ENCODE measurements at places on chromosomes 1 and 21.

GRCh38 chr1:66295803-66296202 lies 238.2 kb upstream of the SGIP1 start:
- no peak for DNase-seq

GRCh38 chr1:151135433-151136385 lies 10.7 kb downstream of the SEMA6C start:
- DNase-seq = no peak

DNA sequence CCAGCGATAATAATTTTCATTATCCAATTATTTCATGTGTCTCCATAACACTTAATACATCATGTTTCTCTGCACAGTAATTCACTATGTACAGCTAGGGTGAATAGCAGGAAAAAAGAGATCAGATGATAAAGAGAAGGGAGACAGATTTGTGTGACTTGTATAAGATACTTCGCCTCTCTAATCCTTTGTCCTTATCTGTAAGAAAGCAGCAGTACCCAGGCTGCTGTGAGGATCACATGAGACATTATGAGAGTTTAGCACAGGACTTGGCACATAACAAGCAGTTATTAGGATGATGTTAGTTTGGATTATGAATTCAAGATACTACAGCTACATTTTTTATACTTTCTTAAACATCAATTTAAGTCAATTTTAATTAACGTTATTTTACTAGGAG lies 6.3 kb downstream of the ERG start:
- no peak for DNase-seq

GRCh38 chr21:16587681-16588375 lies 858.0 kb downstream of the USP25 start:
- no peak for DNase-seq

DNA sequence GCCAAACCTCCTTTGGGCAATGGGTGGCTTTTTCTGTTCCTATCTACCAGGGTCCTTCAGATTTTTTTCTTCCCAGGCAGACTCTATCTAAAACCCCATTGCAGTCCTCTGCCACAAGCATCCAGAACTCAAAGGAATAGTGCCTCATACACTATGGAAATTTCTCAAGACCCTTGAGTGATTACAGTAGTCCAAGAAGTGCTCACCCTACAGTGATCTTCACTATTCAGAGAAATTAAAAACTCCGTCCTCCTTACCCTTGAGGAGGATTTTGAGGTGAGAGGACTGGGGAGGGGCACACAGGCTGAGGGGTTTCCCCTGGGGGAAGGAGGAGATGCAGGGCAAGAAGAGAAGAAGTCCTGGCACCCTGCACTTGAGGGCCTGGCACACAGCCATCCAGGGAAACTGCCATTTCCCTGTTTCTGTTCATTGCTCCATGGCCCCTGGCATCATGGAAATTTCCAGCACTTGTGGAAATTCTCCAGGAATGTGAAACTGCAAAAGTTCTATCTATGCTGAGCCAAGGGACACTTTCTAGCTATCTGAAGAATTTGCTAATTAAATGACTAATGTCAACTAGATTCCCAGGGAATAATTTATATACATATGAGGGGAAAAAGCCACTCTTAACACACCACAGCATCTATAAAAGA lies 102.5 kb upstream of the ATP1B1 start:
- DNase-seq = no peak

- DNase-seq = no peak
Measured at GRCh38 chr1:204213668-204214662, at the start of gene GOLT1A. Gene GOLT1A (minus strand): TSS chr1:204213988. CDS start chr1:204213906, 82 bp downstream.

- DNase-seq = no peak
Measured at GRCh38 chr21:38930853-38931252, 125.1 kb downstream of the ETS2 start.

- DNase-seq = no peak
Measured at GRCh38 chr1:211738691-211739301, 63.4 kb upstream of the NEK2 start.

DNA sequence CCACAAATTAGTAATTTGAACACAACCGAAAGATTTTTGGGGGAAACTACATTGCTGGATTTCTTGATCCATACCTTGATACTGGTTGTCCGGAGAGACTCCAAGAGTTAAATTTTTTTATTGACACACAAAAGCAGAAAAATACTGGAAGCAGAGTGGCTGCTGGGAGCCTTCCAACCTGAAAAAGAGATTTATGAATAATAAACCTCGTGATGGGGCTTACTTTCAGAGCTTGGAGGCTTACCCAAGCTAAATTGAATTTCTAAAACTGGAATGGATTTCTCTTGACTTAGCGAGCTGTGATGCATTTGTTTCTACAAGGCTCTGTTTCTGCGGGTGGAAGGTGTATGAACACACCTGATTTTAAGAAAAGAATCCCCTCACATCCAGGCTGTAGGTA lies 35.7 kb downstream of the PCP4 start:
- no peak for DNase-seq

DNA sequence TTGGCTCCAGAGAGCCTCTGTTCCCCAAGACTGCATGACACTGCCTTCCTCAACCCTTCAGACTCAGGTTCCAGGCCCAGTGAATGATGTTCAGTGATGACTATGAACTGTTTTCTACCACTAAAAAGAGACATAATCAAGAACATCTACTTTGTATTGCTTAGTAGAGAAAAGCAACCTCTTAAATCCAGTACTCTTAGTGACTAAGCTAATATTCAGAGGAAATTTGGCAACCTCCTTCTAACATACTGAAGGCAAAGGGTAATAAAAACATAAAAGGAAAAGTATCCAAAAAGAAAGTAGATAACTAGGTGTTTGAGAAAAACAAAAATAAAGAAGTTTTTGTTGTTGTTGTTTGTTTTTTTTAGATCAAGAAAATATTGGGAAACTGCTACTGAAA lies 153.3 kb upstream of the RUNX1 start:
- no peak for DNase-seq

GRCh38 chr1:160400223-160400645 lies at the start of gene VANGL2:
Gene VANGL2 (plus strand): TSS chr1:160400564. CDS start chr1:160415838, 15,274 bp downstream.
- peak; percentile 79 for DNase-seq

DNA sequence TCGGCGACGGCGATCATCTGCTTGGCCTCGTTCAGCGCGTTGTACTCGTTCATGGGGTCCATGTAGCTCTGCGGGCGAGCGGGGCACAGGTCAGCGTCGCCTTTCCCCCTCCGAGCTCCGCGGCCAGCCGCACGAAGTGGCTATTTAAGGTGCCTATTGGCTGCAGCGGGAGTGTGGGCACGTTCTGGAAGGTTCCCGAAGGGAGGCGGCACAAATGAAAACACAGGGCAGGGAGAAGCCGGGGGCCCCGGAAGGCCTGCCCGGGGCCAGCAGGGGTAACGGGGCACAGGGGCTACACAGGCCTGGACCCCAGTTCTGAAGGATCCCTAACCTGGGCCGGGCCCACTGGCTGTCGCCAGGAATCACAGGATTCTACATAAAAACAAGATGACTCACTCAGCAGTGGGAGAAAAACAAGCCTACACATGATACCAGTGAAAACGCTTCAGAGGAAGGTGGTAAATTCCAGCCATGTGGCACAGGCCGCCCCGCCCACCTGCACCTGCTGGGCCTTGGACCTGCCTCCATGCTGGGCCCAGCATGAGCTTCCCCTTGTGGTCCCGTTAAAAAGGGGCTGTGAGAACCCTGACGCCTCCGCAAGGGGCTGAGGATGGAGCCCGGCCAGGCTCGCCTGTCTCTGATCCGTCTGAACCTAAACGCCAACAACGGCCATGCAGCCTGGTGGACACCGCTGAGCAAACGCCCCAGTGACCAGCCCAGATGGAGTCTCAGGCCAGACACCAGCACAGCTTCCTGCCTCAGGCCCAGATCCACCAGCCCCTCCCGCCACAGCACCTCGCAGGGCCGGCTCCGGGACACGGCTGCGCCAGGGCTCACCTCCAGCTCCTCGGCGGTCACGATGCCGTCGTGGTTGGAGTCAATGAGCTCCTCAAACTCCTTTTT lies 3.9 kb upstream of the TNFRSF4 start:
- no peak for DNase-seq

- DNase-seq = no peak
Measured at GRCh38 chr1:73472810-73473209, 725.2 kb downstream of the LRRIQ3 start.

DNA sequence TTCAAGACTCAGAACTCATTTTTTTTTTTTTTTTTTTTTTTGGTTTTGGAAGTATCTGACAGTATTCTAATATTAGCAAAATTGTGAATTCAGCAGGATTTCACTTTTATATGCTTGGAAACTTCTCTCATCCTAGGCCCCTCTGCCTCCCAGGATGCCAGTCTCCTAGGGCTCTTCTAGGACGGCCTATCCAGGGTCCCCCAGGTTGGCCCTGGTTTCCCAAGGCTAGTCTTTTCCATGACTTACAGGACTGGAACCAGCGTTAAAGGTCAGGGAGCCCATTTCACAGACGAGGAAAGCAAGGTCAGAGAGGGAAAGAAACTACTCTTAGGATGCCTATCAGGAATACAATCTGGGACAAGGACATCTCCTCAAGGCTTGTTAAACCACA lies 412.5 kb downstream of the PTPRU start:
- no peak for DNase-seq

DNA sequence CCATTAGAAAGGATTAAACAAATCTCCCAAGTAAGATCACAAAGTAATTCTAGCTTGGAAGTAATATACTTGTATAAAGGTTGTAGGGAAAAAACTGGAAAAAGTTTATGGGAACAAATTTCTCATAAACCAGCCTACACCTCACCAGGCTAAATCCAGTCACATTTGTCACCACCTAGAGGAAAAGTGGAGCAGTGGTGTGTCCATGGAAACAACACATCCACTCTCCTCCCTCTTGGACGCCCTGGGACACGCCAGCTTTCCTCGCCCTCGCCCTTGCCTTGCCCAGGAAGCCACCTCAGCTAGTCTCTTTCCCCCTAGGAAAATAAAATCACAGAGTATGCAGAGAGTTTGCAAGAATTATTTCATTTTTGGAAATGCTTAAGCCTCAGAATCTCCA lies 2.2 kb downstream of the PALMD start:
- no peak for DNase-seq

DNA sequence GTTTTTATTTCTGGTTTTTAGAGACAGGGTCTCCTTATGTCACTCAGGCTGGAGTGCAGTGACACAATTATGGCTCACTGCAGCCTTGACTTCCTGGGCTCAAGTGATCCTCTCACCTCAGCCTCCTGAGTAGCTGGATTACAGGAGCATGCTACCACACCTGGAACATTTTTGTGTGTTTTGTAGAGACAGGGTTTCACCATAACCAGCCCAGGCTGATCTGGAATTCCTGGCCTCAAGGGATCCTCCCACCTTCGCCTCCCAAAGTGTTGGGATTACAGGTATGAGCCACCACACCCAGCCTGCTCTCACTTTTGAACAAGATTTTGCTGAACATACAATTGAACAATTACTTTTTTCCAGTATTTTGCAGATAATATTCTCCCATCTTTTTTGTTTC lies 24.0 kb upstream of the HYI start:
- no peak for DNase-seq

DNA sequence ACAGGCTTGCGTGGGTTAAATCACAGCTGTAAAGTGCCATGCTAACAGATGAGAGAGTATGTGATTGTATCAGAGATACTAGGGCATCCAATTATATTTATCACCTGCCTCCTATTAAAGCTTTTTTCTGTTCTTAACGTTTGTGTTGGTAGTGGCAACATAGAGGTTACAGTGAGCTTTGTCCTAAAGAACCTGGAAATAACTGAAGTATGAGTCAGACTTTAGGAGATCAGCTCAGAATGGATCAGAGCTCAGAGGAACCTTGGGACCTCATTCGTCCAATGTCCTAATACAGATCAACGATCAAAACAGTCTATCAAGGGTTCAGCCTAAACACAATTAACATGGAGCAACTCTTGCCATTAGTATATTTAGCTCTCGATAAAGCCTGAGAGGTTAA lies 81.0 kb downstream of the RGS7 start:
- no peak for DNase-seq

- no peak for DNase-seq
Measured at GRCh38 chr1:193142409-193142808, 20.6 kb downstream of the CDC73 start.

GRCh38 chr1:18719786-18720451 lies 89.3 kb downstream of the PAX7 start:
- DNase-seq = no peak

DNA sequence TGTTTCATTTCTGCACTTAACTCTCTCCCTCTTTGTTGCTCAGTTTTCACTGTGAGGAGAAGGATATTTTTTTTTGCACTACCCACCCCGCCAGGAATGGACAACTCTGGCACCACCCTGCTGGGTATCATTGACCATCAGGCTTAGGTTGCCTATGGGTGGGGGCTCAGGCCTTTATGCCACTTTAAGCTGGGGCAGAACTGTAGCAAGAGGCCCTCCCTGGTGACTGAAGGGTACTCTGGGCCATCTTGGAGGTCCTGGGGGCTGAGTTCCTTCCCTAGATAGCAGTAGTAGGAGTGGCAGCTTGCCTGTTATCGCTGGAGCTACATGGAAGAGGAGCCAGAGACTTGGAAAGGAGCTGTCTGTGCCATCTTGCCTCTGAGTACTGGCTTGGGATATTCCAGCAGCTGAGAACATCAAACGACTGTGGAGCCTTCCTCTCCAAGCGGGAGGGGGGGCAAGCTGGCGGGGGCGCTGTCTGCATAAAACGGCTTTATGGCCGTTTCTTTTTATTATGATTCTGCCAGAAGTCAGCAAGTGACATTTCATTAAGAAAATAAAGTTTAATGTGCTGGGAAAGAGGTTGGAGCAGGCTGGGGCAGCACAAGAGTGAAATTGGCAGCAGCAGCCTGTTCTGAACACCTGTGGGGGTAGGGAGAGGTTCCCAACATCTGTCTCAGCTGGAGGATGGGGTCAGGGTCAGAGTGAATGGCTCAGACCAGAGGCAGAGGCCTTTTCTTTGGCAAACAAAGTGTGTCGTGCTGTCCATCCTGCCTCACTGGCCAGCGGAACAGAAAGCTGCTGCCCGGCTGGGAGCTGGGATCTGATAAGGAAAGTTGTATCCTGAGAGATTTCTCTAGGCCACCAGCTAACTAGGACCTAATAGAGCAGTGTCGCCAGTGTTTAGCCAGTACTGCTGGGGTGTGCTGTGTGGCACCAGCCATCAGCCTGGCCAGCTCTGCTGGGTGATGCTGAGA lies 32.9 kb downstream of the TMEM53 start:
- no peak for DNase-seq

DNA sequence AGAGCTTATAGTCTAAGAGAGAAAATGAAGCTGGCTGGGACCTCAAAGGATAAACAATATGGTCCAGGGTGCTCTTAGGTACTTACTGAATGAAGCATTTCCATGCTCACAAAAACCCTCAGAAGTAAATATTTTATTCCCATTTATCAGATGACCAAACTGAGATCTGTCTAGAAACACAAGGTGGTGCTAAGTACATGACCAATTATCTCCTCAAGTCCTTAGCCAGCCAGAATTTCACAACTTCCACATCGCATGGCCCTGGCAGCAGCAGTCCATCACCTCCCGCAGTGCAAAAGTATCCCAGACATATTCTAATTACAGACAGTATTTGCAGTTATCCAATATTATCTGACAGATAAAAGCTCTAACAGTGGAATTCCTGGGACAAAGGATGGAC lies 321.7 kb upstream of the PROX1 start:
- DNase-seq = no peak

GRCh38 chr1:56190806-56191365 lies 388.5 kb downstream of the PLPP3 start:
- DNase-seq = no peak

GRCh38 chr1:44672254-44672955 lies 1.9 kb downstream of the TMEM53 start:
- no peak for DNase-seq

Measured in NCI-H2107 (cell line).